DMS53 (cell line): ENCODE measurements at places on chromosomes 2 and 18.

DNA sequence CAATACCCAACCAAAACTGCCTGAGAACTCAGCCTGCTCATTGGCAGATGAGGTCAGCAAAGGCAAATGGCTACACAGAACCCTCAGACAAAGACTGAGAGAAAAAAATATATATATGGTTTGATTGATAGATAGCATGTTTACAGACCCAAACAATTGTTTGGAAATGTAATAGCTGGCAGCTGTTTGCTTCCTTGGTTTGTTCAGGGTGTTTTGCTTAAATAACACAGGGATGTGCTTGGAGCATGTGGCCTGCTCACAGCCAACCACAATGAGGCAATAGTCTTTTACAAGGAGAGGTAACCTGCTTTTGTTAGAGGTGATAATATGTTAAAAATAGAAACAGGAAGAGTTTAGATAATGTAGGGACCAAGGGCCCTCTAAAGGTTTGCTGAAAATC is 84.5 kb downstream of the PDK1 start:
- DNase-seq = peak; percentile 83

- DNase-seq = no peak
Measured at GRCh38 chr2:170585067-170585466, 130.1 kb upstream of the SP5 start.

GRCh38 chr2:20106746-20107145 is 55.3 kb upstream of the LAPTM4A start:
- DNase-seq = no peak

GRCh38 chr2:42569883-42570282 is 1.5 kb downstream of the MTA3 start:
- no peak for DNase-seq
